ENCODE measurements at places on chromosomes 16 and 17. TPM values are rescaled to one million over a fixed set of nuclear protein-coding genes. Genes with fewer than 3 reads are reported as not detected.

The GAS2L2 gene
- total RNA-seq = 0.09 TPM

The MXRA7 gene
- 17.4 TPM for total RNA-seq

DNA sequence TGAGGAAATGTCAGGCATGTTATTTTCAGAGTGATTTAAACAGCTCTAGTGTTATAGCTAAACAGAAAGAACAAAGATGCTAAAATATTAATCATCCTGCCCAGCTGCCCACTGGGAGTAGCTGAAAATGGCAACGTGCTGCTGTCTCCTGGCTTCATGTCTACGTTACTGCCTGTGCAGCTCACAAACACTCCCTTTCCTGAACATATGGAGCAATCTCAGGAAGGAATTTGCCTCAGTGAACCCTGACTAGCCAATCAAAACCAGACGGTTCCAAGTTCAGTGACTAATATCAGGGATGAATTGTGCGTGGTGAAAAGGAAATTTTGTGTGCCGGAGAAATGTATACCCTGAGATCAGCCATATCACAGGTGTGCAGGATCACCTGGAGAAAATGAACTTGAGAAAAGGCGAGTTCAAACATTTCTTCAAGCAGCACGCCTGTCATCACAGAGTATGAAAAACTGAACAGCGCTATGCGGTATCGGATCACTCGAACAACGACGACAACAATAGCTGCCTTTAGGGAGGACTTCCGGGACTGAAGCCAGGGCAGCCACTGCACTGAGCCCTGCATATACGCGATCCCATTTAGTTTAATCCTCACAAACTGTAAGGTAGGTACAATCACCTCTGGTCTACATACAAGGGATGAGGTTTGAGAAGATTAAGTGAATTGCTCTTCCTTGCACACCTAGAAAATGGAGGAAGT is 110.3 kb downstream of the STX8 start:
- peaks cover 20% of the 10 kb centered on the region for H3K4me1 ChIP-seq
- H3K27me3 ChIP-seq = no peaks in the 10 kb centered on the region
- no peak overlapping the region for H3K4me3 ChIP-seq
- H3K27ac ChIP-seq = no peak overlapping the region
- no peaks in the 10 kb centered on the region for H3K36me3 ChIP-seq

GRCh38 chr17:47676510-47677165 is 17.3 kb upstream of the TBKBP1 start:
- peaks cover 23% of the 10 kb centered on the region for H3K36me3 ChIP-seq
- peaks cover 31% of the 10 kb centered on the region for H3K4me1 ChIP-seq
- DNase-seq = no peak
- peak overlapping the region; percentile 44 for H3K27ac ChIP-seq
- no peak overlapping the region for H3K4me3 ChIP-seq

Data from activated T-cell treated with anti-CD3 and anti-CD28 coated beads, Interleukin-2, amount 50 U/mL, for 72 hours (primary cell).